ENCODE measurements at places on chromosomes 3 and 15. TPM values are rescaled to one million over a fixed set of nuclear protein-coding genes. Genes with fewer than 3 reads are reported as not detected.

The NSUN3 gene
- 9.4 TPM for total RNA-seq

GRCh38 chr3:56296361-56296760, 171.9 kb downstream of the ERC2 start:
- DNase-seq, result no peak

DNA sequence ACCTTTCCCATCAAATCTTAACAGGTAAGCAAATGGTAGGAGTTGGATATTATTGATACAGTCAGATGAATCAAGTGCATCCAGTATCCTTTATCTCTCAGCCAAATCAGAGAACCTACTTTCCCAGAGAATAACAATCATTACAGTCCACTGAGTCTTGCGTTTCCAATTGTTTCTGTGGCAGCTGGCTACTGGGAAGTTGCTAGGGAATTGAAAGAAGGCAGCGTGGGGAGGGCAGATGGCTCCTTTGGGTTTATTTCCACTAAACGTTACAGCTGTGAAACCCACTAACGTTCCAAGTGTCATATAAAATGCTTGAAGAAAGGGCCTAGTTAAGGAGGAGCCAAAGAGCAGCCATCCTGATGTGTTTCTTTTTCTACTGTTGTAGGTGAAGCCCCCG, 78.4 kb downstream of the WDR72 start:
- DNase-seq, result no peak

GRCh38 chr15:78306176-78306774, 6.9 kb upstream of the SKIC8 start:
- DNase-seq, result no peak

DNA sequence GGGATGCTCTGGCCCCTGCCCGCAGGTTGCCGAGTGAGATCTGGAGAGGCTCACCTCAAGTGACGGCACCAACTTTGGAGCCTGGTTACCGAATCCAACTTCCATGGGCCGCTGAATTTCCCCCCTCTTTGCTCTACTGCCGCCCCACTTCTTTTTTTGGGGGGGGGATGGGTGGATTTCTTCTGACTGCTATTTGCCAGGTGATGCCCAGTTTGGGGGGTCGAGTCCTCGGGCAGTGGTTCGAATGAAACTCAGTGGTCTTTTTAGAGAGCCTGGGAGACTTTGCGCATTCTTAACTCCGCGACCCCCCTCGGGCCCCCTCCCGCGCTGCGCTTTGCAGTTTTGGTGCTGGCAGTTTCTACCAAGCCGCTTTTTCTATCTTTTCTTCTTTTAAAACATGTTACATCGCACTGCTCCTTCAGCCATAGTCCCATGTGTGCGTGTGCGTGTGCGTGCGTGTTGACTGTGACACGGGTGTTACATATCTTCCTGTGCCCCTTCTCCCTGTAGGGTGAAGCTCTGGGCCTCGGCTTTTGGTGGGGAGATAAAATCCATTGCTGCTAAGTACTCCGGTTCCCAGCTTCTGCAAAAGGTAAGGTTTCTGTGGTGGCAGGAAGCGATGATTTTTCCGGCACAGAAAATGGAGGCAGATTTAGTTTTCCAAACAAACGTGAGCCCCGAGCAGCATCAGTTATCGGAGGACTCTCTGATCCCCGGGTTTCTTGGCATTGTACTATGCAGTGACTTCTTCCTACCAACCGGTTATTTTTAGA, 837 bp downstream of the CACNA2D3 start:
- DNase-seq, result no peak

- DNase-seq, result no peak
These were observed 47.9 kb downstream of the ATP2C1 start for GRCh38 chr3:130941793-130942192.

GRCh38 chr3:53552730-53553129, 58.3 kb downstream of the CACNA1D start:
- DNase-seq, result no peak

All from H9 (cell line).